ENCODE measurements at places on chromosomes 2 and 18.

GRCh38 chr2:109305490-109306167 is 176.6 kb downstream of the SH3RF3 start:
- DNase-seq: no peak

DNA sequence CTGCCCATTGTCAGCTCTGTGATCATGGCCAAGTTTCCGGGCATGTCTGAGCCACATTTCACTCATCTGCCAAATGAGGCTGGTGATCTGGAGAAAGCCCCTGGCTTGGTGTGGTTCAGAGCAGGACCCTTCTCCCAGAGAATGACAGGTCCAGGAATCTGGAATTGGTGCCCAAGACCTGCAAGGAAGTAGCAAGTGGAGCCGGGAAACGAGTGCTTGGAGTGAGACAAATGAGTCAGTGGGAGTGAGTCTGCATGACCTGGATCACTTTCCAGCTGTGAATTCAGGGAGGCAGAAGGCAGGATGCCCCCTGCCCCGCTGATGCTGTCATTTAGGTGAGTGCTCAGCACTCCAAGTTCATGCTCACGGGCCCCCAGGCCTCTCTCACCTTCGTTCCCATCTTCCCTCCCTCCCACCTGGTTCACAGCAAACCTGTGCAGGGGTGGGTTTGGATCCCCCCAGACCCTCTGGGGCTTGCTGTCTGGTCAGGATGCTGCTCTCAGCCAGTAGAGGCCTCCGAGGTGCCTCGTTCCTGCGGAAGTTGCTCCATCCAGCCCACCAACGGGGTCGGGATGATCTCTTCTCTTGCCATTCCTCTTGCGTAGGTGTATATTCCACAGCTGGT is 104.4 kb downstream of the INHBB start:
- no peak for DNase-seq

- DNase-seq: no peak
Measured at GRCh38 chr2:176111309-176111663, 4.2 kb downstream of the HOXD11 start.

DNA sequence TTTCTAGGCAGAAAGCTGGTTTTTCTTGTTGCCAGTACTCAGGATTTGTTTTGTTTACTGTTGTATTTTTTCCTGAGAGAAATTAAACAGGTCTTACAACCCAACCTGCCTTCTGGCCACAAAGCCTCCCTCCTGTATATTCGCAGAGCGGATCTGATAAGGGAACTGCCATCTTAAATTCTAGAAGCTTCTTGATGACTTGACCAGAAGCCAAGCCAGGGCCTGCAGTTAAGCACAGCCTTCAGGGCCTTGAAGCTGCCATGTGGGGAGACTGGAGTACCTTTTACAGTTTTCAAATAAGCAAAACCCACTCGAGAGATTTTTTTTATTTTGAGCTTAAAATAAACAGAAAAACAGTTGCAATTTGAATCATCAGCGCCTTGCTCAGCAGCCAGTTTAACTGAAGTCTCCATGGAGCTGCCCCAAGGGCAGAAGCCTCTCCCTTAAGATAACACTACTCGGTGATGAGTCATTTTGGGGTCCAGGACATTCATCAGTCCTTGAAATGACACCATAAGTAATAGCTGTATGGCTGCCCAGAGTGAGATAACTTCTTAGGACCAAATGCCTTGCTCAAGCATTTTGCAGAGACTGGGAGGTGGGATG is 51.5 kb upstream of the PHLPP1 start:
- no peak for DNase-seq

DNA sequence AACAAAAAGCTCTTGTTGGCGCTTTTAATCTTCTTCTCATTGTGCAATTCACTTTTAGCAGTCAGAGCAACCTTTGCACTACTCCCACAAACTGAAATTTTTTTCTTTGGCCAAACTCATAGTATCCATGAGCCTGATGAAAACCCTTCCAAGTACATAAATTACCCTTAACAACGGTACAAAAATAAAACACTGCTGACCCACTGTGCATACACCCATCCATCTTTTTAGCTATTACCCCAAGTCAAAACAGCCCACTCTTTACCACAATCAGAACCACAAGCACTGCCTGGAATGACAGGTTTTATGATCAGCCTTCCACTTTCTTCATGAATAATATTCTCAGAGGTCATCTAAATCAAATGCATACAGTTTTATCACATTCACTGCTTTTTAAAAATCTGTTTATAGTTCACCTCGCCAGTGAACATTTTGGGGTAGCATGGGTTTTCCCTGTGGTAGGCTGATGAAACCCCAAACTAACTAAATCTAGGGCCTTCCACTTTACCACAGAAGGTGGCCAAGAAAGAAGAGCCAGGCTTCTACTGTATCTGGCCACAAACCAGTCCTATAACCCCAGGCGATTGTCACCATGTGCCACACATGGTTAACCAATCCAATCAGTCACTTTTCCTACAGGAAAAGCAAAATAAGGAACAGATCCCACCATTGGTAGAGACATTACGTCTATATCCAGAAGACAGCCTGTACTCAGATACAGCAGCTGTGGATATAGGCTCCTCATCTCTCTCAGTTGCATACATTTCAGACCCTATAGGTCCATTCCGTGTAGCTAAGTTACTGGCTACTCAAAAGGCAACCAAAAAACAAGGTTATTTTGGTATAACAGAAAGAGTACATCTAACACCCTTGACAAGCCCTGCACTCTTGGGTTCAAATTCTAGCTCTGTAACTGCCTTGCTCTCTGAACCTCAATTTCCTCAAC is 171.3 kb downstream of the THADA start:
- DNase-seq: no peak

DNA sequence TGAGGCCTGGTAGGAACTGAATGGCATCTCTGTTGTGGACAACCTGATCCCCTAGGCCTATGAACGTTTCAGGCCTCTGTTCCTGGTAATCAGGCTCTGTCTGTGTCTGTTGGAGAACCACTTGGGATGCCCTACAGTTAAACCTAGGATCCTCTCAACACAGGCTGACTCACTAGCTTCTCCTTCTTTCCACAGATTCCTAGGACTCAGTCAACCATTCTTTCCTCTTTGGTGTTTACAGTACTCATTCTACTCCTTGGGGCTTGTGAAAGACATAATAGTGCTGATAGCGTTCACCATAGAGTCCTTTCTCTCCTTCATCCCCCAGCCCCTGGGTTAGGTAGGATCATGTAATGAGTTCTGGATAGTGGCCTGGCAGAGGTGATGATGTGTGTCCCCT is 544.3 kb downstream of the METTL4 start:
- DNase-seq: no peak

- DNase-seq: no peak
Measured at GRCh38 chr2:194621945-194622344, 1035.1 kb upstream of the SLC39A10 start.

- DNase-seq: no peak
Measured at GRCh38 chr18:3010086-3010485, 2.9 kb downstream of the LPIN2 start.

DNA sequence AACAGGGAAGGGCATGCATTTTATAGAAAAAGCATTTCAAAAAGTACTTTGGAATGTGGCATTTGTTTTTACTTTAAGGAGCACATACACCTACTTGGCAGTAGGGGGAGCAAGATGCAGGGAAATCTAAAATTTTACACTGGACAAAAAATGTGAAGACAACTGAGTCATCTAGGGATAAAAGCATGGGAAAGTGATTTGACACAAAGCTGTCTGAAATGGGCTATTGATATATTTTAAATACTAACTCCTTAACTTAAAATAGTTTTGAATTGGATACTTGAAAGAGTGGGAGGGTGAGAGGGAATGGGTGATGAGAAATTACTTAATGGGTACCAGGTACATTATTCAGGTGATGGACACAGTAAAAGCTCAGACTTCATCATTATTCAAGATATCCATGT is 15.8 kb downstream of the TMEM200C start:
- no peak for DNase-seq

GRCh38 chr2:206670531-206671319 is 28.4 kb downstream of the FAM237A start:
- no peak for DNase-seq

- DNase-seq: no peak
Measured at GRCh38 chr18:31500051-31500688, 2.2 kb downstream of the DSG2 start.

DNA sequence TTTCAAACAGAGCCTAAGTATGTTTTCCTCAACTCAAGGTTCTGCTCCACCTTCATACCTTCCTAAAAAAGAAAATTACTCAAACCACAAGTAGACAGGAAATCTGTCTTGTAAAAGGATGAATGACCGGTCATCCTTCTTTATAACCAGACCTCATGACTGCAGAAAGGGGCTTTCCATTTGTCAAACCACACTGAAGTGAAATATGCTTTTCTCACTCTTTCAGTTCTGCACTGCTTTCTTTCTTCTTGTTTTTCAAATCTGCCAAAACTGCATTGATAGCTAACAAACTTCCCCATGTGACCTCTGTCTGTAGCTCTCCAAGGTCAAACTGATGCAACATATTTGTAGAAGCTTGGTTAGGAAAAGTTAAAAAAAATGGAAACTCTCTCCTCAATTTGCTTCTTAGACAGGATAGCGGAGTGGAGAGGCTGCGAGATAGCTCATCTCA is 308.9 kb upstream of the CCDC68 start:
- DNase-seq: no peak

GRCh38 chr18:1528964-1529509 is 624.4 kb downstream of the ADCYAP1 start:
- no peak for DNase-seq

DNA sequence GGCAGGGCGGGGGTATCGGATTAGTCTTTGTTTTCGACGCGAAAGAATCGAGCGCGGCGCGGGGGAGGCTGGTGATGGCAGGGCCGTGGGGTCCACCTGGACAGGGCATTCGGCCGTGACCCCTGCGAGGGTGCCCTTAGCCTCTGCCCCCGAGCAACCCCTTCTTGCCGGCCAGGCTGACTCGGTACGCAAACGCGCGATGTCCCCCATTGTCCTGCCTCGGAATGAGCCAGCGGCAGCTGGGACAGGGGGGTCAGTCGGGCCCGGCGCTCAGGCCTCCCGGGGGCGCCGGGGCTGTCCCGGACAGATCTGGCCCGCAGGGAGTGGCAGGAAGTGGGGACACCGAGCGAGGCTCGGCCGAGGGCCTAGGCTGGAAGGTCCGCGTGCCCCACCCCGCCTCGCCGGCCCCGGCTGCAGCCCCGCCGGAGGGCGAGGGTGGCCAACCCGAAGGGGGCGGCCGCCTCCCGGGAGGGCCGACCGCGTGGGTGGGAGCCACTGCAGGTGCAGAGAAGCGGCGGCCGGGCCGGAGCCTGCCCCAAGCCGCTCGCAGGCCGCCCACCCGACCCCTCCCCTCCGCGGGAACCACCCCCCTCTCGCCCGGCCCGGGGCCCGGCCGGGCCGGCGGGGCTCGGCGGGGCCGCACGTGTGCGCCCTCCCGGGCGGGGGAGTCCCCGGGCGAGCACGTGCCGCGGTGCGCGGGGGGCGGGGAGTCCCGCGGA is at the start of gene TET3:
Gene TET3, plus strand, starts transcription at position 708 of the 719 bp plus-strand sequence. CDS start 1,494 bp downstream, outside the sequence.
- DNase-seq: peak; percentile 75

GRCh38 chr2:136004965-136005364 is 19.5 kb upstream of the DARS1 start:
- DNase-seq: no peak

DNA sequence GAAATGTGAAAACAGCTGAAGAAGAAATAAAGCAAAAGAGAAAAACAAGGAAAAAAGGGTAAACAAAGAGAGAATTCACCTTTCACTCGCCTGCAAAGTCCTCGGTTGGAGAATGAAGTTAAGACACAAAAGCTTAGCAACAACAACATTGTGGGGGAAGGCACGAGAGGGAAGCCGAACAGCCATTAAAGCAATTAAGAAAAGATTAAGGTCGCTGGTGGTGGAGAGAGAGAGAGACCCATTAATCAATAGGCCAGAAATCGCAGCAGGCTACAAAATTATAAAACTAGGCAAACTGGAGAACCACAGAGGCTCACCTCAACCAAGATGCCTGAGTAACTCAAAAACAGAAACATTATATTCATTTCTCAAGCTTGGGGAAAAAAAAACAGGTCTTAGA is 120.0 kb upstream of the SIX3 start:
- no peak for DNase-seq

DNA sequence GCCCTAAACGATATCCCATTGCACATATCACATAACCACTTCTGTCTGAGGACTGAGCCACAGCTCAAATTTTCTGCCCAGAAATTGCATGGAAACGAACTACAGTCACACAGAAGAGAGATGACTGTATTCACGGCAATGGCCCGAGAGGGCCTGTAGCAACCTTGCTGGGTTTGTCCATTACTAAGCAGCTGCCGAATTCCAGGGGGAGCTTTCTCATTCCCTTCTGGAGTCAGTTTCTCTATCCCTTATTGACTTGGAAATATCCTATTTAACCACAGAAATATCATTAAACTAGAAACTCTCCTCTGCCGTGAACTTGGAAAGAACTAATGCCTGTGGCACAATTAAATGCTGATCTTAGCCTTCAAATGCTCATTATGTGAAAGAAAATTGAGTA is 183.9 kb downstream of the DNER start:
- no peak for DNase-seq

- no peak for DNase-seq
Measured at GRCh38 chr2:9286554-9287399, 80.2 kb downstream of the ASAP2 start.

DNA sequence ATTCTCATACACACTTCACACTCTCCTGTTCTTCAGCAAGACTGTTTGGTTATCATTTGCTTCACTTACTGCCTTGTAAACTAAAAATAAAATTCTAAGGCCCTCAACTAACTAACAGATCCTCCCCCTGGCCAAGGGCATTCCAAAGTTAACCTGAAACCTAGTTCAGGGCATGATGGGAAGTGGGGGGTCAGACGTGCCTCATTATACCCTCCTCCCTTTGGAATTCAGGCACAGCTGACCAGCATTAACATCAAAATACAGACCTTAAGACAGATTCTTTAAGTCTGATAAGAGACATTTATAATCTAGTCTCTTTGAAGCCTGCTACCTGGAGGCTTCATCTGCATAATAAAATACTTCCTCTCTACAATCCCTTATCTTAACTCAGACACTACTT is 221.0 kb downstream of the NOL4 start:
- no peak for DNase-seq

- DNase-seq: no peak
Measured at GRCh38 chr2:209577376-209578357, 153.8 kb downstream of the MAP2 start.

DNA sequence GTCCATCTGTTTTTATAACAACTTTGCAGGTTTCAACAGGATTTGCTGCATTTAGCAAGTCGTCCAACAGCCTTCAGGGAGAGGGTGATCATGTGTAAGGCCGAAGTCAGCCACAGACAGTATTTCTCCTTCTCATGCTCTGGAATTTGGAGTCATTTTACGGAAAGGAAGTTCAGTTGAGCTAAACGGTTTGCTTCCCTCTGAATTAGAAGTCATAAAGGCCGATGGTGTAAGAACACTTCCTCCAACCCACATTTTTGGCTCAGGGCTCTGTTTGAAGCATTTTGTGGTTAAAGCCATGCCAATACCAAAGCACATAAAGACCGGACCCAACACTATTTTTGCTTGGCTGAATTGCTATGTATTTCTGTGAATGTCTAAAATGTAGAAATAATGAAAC is 129.5 kb downstream of the TMEM182 start:
- no peak for DNase-seq

GRCh38 chr18:77894060-77894459 is 644.4 kb downstream of the GALR1 start:
- no peak for DNase-seq

GRCh38 chr2:42314892-42315468 is 46.0 kb downstream of the COX7A2L start:
- no peak for DNase-seq

GRCh38 chr2:20012282-20013125 is at the start of gene MATN3:
Gene MATN3 (minus strand): TSS chr2:20012668. CDS start chr2:20012631, 37 bp downstream.
- peak; percentile 71 for DNase-seq

All from lower lobe of right lung (tissue), 2 donors.